ENCODE measurements at places on chromosomes 6 and 20. TPM values are rescaled to one million over a fixed set of nuclear protein-coding genes. Genes with fewer than 3 reads are reported as not detected.
A peak's percentile ranks its signal among the peaks of the same experiment; 100 is the strongest.

DNA sequence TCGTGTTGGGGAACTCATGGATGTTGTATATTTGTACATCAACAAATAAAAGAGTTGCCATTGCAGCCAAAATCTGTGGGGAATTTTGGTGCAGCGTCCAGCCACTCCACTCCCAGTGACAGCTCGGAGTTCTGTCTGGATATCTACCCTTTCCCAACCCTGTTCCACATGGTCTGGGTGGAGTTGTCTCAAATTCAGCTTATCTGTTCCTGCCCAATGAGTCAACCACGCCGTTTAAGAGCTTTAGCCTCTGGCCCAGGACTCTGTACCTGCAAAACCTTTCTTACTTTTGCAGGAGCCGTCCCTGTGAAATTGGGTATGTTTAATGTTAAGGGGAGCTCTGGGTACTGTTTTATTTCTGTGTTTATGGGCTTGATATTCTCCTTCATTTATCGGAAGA lies 33.9 kb upstream of the OVOL2 start:
- DNase-seq = no peak

DNA sequence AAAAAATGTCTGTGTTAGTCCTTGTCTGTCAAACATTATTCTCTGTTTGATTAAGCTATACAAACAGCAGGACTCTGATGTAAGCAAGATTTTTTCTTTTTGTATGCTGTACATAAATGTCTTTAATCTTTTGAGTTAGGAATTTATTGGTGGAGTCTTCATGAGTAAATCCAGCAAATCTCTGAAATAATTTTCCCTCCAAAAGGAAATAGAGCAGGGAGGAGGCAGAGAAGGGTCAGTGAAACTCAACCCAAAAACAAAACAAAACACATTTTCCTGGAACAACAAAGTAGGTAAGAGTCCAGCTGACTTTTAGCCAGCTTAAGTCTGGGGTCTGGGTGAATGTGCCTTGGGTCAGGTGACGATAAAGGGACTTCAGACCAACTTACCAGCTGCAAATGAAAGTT lies 113.7 kb downstream of the FOXA2 start:
- DNase-seq = no peak

DNA sequence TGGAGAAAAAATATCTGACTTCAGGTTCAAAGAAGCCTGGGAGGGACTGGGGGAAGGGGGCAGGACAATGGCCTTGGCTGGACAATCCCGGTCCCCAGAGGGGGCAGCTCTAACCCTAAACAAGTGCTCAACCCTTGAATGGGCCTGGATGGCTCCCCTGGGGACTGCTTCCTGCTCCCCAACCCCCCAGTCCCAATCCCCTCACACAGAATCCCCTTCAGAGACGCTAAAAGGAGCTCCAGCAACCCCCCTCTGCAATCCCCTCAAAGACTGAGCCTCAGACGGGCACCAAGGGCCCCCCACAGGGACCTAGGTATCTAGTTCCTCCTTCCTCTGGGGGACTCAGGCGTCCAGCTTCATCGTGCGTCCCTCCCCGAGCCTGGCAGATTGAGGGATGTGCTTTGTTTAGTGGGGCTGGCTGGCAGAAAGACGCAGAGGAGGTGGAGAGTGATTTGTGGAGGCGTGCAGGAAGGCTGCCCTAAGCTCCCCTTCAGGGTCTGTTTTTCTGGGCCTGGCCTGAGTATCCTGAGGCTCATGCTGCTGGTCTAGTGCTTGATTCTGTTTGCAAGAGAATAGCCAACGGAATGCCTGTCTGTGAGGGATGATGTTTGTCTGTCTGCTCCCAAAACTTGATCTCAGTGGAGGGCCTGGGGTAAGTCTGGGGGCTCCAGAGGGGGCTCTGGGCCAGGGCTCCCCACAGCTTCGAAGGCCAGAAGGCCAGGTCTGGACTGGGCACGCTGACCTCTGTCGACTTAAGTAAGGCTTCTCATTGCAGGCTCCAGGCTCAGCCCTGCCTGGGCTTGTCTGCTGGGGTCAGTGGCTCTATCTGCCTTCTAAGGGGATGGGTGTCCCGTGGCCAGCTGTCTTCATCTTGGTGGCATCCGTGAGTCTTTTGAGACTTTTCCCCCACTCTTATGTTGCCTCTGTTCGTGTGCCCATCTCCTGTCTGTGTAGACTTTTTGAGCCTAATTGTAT lies 1.7 kb upstream of the POU5F1 start:
- DNase-seq = no peak

DNA sequence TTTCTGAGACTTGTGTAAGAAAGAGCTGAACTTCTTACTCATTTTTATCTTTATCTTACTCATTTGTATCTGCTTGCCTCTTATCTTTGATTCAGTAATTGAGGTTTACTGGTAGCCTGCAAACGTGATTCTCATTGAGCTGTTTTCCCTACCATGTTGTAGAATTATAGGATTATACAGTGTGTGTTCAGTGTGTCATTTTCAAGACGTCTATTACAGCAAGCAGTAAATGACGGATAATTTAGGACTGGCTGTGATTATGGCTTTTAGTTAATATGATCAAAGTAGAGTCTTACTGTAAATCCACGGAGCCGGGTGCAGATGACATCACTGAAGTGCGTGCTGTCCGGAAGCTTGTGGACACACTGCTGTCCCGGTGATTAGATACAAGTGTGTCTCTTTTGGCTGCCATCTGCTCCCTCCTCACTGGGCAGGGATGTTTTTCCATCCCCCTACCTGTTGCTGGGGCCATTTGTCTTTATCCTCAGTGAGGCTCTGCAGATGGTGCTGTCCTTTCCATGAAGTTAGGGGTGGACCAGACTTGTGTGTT lies 6.0 kb downstream of the NELFCD start:
- DNase-seq = no peak

- DNase-seq = no peak
These were observed 11.8 kb downstream of the MAS1 start for GRCh38 chr6:159902620-159903019.

GRCh38 chr20:870758-871157 lies 37.2 kb downstream of the FAM110A start:
- DNase-seq = no peak

GRCh38 chr6:57434944-57435343 lies 117.5 kb downstream of the PRIM2 start:
- DNase-seq = no peak

- DNase-seq = no peak
These were observed 59.4 kb downstream of the UBE2V1 start for GRCh38 chr20:50053362-50054230.

GRCh38 chr6:108164815-108165706 lies 761 bp upstream of the NR2E1 start:
- DNase-seq = no peak

- peak; percentile 23 for DNase-seq
These were observed 54.6 kb upstream of the POLR1H start for GRCh38 chr6:30006170-30007131.

DNA sequence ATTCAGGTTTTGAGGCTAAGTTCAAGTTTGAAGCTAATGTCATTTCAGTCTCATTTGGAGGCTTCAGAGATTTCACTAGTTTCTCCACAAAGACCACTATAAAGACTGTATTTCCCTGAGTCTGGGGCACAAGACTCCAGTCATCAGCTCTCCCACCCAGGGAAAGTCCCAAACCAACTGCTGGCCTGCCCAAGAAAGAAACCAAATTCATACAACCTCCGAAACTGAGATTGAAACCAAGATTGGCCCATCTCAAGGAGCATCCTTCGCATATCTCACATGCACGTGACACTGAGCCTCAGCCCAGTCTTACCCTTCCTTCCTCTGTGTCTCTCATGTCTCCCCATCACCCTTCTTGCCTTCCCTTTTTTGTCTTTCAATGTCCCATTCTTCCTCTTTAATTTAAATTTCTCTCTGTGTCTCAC lies 3.5 kb upstream of the LTA start:
- DNase-seq = no peak

- DNase-seq = no peak
These were observed 31.8 kb upstream of the RALGAPA2 start for GRCh38 chr20:20744170-20744725.

DNA sequence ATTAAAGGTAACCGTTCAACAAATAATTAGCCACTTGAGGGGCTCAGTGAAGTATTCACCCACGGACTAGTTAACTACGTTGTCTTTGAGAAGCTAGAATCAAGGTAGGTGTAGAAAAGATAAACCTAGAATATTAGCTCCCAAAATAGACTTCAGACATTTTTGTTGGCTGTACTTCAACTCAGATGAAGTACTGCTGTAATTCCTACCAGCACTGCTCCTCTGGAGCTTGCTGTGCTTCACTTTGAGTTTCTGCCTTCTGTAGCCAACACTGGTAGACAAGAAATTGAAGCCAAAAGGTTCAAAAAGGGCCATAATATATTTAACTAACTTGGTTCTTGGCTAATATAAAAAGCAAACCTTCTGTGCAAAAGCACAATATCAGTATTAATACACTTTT lies 18.8 kb upstream of the SDHAF4 start:
- DNase-seq = no peak

- no peak for DNase-seq
These were observed 20.2 kb upstream of the DLGAP4 start for GRCh38 chr20:36285746-36286447.

DNA sequence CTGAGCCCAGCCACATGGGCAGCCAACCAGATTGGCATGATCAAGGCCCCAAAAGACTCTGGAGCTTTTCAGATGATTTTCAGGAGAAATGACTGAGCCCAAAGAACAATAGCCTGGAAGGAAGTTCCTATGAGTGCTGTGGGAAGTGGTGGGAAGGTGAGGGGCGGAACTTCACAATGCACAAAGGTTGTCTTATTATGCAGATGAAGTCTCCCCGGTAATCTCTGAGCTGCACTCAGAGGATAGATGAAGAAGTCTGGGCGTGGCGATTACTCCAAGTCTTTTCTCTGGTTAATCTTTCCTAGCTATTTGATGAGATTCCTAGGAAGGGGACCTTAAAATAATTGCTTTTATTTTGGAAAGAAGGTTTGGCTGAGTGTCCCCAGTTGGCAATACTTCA lies 36.9 kb downstream of the LBP start:
- DNase-seq = no peak

GRCh38 chr6:109296452-109296851 lies 85.8 kb downstream of the CD164 start:
- no peak for DNase-seq

GRCh38 chr6:153207006-153207405 lies 75.9 kb upstream of the RGS17 start:
- no peak for DNase-seq

DNA sequence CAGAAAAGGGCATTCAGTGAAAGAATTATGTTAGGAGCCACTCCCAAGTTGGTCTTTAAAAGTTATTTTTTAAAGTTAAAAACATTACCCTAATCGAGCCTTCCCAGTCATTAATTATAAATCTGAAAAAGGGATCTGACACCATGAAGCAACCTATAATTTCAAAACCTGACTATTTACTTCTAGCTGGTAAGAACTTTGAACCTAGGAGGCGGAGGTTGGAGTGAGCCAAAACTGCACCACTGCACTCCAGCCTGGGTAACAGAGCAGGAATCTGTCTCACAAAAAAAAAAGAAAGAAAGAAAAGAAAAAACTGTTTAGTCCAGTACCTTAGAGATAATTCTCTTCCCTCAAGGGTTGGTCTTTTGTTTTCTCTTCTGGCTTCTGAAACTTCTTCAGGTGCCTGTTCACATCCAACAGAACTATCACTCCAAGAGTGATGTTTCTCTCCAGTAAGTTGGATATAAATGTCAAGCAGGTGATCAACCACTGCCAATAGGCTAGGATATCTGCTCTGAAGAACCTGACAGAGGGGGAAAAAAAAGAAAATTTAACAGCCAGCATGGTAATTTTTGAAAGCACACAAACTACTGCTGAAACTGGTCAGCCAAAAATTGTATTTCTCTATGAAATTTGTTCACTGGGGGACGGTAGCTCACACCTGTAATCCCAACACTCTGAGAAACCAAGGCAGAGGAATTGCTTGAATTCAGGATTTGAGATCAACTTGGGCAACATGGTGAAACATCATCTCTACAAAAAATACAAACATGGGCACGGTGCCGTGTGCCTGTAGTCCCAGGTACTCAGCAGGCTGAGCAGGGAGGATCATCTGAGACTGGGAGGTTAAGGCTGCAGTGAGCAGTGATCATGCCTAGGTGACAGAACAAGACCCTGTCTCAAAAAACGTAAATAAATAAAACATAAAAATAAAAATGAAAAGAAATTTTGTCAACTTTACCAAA lies 38.2 kb downstream of the MDN1 start:
- DNase-seq = no peak

- no peak for DNase-seq
These were observed 27.5 kb downstream of the SASH1 start for GRCh38 chr6:148370176-148370575.

GRCh38 chr6:111692327-111693164 lies 86.9 kb upstream of the TRAF3IP2 start:
- no peak for DNase-seq

Gene PRRC2A
- total RNA-seq = 182 TPM

Gene TAAR2
- not detected for total RNA-seq

Gene ADGRF5
- 40.0 TPM for total RNA-seq

Gene RSPO4
- total RNA-seq = not detected

Gene SLC44A4
- total RNA-seq = 44.9 TPM

Gene DUSP15
- total RNA-seq = not detected

Gene TINAG
- not detected for total RNA-seq

Gene FRK
- 14.4 TPM for total RNA-seq

Data from PC-9 (cell line).